Glomerular endothelial cell (primary cell): ENCODE measurements at places on chromosomes 3 and 15.

DNA sequence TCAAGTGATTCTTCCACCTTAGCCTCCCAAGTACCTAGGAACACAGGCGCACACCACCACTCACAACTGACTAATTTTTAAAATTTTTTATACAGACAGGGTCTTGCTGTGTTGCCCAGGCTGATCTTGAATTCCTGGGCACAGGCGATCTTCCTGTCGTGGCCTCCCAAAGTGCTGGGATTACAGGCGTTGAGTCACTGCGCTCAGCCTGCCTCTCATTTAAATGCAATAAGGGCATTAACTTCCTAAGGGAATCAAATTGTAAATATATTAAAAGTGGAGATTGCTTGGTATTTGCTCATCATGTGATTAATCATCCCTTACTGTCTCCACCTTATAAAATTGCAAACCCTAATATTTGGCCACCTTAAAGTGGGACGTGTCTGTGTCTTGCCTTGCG, 65.2 kb downstream of the PGPEP1L start:
- DNase-seq = no peak

DNA sequence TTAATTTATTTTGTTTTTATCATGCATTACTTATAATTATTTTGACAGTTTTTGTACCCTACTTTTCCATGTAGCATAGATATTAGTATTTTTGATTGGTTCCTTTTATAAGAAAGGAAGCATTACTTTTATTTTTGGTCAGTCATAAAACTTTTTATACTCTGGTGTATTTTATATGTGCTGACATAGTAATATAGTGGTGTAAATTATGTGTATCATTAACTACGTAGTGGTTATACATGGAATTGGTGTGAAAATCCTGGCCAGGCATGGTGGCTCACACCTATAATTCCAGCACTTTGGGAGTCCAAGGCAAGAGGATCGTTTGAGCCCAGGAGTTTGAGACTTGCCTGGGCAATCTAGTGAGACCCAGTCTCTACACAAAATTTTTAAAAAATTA, 18.8 kb upstream of the NIPA2 start:
- DNase-seq = no peak

GRCh38 chr15:49645941-49646340, 25.1 kb downstream of the DTWD1 start:
- no peak for DNase-seq

- DNase-seq = no peak
Observed at GRCh38 chr3:1232276-1232675, 139.5 kb downstream of the CNTN6 start.

- DNase-seq = no peak
Observed at GRCh38 chr3:141482245-141482922, 4.4 kb upstream of the RASA2 start.

DNA sequence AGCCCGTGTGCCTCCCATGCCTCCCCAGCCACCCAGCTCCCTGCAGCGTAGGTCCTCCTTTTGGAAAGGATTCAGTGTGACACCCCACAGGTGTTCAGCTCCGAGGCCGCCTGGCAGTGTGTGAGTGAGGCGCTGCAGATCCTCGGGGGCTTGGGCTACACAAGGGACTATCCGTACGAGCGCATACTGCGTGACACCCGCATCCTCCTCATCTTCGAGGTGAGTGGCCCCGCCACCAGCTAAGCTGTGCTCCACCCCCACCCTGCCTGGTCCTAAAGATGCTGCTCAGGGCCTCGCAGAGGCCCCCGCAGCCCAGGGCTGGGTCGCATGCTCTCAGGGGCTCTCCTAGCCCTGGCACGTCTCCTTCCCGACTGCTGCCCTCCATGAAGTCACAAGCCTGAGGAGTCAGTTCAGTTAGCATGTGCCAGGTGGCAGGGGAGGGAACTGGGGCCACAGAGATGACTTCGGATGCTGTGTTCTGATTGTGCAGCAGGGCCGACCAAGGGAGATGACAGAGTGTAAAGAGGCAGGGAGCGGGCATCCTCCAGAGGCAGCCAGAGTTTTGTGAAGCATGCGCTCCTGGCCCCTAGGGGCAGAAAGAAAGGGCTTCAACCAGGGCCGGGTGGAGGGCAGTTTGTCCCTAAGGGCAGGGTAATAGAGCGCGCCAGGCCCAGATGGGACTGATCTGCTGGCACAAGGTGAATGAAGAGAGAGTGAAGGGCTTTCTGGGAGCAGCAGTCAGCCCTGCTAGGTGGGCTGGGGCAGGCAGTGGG, 26.8 kb downstream of the ACAD9 start:
- DNase-seq = no peak

DNA sequence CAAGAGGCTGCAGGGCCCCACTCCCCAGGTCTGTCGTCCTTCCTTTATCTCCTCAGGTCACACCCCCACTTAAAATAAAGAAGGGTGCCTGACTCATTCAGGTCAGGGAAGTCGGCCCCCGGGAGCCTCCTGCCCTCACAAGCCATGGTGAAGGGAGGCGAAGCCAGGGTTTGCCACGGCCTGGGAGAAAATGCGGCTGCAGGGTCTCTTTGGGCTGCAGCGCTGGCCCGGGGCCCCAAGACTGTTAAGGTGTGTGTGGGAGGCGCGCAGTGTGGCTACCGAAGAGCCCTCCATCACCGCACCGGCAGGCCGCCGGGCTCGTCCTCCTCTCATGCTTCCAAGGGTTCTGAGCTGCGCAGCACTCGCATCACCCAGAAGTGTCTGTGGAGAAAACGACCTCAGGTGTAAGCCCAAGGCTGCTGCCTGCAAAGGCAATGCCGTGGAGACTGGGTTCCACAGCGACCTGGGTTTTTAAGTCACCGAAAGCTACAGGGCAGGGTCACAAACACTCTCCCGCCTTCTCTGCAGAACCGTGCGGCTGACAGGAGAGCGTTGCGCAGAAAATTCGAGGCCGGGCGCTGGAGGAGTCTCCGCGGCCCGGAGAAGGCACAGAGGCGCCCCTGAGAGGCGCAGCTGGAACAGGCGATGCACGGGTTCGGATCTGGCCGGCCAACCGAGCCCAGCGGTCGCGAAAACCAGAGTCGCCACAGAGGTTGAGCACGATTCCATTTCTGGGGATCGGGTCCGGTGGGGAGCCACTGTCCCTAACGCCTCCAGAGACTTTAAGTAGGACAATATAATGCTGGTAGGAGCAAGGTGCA, 8.7 kb downstream of the FOXL2 start:
- no peak for DNase-seq
